ENCODE measurements at places on chromosomes 6 and 20.

DNA sequence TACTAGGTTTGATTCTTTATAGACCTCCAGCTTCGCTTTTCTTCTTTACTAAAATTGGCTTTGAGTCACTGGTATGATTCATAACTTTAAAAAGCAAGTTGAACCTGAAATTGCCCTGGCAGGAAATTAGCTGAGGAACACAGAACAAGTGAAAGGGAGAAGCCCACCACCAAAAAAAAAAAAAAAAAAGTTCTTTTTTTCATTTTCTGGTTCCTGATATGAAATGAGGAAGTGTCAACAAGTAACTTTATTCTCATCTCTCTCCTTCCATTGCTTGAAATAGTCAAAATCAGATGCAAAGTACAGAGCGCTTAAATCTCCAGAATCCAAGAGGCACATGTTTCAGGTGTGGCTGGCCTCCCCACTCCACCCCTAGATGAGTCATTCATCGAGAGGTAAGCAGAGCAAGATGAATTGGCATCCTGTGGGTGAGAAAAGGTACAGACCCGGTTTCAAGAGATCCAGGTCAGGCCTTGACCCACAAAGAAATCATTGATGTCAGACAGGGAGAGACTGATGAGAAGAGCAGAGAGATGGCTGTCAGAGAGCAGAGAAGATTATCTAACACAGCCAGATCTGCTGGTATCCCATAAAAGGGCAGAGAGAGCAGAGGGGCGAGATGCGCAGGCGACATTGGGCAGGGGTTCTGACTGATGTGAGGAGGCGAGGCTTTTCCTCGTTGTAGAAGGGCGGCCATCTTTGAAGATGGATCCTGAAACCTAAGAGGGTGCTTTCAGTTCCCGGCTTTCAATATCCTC, 54.8 kb upstream of the MBOAT1 start:
- DNase-seq = no peak

GRCh38 chr20:6094565-6094964, 28.3 kb downstream of the FERMT1 start:
- no peak for DNase-seq

GRCh38 chr6:142744836-142745235, 200.1 kb downstream of the HIVEP2 start:
- DNase-seq = no peak

DNA sequence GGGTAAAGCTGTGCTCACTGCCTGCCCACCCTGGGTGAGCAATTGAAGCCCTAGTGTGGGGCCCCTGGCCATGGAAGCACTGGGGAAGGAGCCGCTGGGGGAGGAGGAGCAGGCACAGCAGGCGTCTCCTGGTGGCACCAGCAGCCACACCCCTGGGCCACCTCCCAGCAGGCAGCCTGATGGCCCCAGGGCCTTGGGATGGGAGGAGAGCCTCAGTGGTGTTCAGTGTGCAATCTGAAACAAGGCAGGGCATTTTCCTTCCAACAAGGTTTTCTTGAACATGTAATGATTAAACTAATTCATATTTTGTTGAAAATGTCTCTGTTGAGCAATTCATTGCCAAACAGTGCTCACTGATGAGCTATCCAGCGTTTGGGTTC, 151.0 kb downstream of the ZDHHC14 start:
- no peak for DNase-seq

- DNase-seq = no peak
Observed at GRCh38 chr20:50527068-50527605, 17.0 kb downstream of the PTPN1 start.

DNA sequence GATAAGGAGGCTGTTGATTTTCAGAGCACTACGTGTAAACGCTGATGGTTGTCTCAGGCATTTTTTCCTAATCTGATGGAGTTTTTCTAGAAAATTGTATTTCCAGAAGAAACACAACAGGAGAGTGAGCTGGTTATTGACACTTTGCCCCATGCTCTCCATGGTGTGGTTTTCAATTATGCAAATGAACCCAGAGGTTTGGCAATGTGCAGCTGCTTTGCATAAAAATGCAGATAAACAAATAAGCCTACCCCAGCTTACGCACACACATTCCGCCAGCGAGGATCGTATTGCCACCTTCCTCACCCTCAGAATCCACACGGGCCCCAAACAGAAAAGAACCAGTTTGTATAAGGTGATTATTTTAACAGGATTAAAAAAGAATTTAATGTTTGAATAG, 45.1 kb upstream of the FRMD1 start:
- DNase-seq = peak; percentile 8

GRCh38 chr20:34943808-34944567, 11.6 kb downstream of the GSS start:
- DNase-seq = no peak
